Nephron progenitor cell (in vitro differentiated cells): ENCODE measurements at places on chromosomes 5 and 9.
A peak's percentile ranks its signal among the peaks of the same experiment; 100 is the strongest.

GRCh38 chr5:6431214-6432195 lies 17.2 kb upstream of the UBE2QL1 start:
- DNase-seq, result no peak

- DNase-seq, result no peak
These were observed 45.2 kb downstream of the RNF180 start for GRCh38 chr5:64210866-64211265.

DNA sequence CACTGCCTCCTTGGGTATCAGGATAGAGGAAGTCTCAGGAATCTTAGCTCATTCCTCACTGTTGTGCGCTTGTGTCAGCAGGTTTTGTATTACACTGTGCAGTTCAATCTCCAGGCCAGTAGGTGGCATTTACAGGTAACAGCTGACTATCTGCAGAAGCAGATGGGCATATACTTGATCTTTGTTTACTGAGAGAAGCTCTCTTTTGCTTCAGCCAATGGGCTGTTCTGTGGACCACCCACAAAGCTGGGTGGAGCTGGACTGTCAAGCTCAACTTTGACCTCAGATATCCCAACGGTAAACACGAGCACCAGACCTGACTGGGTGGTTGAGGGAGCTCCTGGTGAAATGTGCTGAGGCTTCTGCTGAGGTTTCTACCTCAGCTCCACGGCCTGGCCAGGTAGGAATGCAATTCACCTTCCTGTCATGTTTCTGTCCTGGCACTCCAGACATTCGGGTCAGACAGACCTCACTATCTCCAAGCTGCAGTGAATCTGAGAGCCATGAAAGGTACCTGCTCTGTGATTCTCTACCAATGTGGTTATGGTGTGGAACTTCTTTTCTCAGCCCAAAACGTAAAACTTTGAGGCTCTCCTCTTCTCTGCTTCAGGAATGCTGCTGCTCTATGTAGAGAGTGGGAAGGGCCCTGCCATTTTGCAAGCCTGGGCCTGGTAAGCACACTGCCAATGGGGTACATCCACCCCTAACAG lies 167.9 kb upstream of the ACTBL2 start:
- peak; percentile 8 for DNase-seq

DNA sequence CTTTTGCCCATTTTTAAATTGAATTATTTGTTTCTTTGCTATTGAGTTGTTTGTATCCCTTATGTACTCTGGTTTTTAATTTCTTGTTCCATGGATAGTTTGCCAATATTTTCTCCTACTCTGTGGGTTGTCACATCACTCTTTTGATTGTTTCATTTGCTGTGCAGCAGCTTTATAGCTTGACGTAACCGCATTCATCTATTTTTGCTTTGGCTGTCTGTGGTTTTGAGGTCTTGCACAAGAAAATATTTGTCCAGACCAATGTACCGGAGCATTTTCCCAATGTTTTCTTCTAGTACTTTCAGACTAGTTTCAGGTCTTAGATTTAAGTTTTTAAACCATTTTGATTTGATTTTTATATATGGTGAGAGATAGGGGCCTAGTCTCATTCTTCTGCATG lies 36.2 kb upstream of the ZNF366 start:
- DNase-seq, result no peak

DNA sequence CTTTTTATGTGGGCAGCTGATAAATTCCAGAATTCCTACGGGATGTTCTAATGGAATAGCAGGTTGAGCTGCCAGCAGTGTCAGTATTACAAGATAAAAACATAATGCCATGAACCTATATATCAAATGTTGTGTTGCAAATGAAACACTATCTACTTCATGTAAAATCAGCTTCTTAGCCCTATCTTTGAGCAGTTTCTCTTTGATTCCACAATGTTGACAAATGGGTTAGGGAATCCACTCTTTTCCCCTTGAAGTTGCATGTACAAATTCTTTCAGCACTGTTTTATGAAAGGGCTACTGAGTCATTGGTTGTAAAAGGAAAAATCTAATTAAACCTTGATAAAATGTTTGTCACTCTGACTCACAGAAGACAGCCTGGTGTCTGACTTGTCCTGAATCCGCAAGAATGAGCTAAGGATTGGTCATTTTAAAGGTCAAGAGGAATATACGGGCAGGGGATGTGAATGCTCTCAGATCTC lies 950.6 kb upstream of the NUDT12 start:
- no peak for DNase-seq

GRCh38 chr5:150647275-150648251 lies 7.1 kb downstream of the SYNPO start:
- no peak for DNase-seq

- no peak for DNase-seq
These were observed 345 bp upstream of the PRRC1 start for GRCh38 chr5:127517110-127517479.

GRCh38 chr5:171157276-171157675 lies 151.8 kb upstream of the TLX3 start:
- no peak for DNase-seq

GRCh38 chr5:53932351-53932750 lies 371.9 kb downstream of the NDUFS4 start:
- DNase-seq, result no peak

- DNase-seq, result no peak
These were observed 2.1 kb downstream of the CACNA1B start for GRCh38 chr9:137879566-137880150.

DNA sequence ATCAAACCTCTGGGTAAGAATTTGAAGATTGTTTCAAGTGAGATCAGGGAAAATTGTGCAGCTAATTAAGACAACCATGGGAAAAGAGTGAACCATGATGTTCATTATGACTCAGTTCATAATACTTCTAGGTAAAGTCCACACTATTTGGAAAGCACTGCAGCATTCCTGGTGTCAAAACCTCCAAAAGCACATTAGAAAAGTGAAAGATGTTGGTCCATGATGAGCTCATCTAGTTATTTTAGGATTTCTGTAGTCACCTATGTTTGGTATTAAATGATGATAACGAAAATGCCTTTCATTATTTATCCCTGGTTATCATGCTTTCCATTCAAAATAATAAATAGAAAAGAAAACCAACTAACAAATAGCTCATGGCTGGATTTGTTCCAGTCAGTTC lies 49.1 kb downstream of the PTCD2 start:
- DNase-seq, result no peak

DNA sequence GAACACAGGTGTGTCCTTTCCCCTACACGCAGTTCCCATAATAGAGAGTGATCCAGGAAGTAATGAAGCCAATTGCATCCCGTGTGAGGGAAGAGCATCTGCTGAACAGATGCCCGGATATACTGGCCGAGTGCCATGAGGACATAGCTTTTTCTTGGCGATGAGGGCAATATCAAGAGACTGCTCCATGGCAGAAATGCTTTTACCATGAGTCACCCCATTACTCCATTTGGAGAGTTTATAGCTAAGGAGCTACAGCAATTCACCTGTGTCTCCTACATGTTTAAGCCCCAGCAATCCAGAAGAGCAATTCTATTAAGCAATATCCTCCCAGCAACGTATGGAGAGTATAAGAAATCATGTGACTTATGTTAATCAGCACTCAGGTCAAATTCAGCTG lies 222.0 kb upstream of the KLF4 start:
- no peak for DNase-seq
